ENCODE measurements at places on chromosomes 5 and 9.

- H3K36me3 ChIP-seq: no peaks in the 10 kb centered on the region
- DNase-seq: no peak
- H3K4me3 ChIP-seq: no peak overlapping the region
- H3K27ac ChIP-seq: no peak overlapping the region
These were observed 116.7 kb downstream of the UGCG start for GRCh38 chr9:112013266-112013665.

- no peak overlapping the region for H3K27ac ChIP-seq
- no peaks in the 10 kb centered on the region for H3K4me1 ChIP-seq
- no peak overlapping the region for H3K4me3 ChIP-seq
- DNase-seq: no peak
These were observed 1.1 kb downstream of the SLC27A6 start for GRCh38 chr5:128966375-128966774.

GRCh38 chr5:80960531-80961375 is 590 bp downstream of the RASGRF2 start:
- H3K27ac ChIP-seq: peak overlapping the region; percentile 25
- H3K4me3 ChIP-seq: peak overlapping the region; percentile 78
- H3K36me3 ChIP-seq: no peaks in the 10 kb centered on the region
- no peaks in the 10 kb centered on the region for H3K27me3 ChIP-seq
- peak; percentile 74 for DNase-seq

- H3K4me3 ChIP-seq: no peak overlapping the region
- H3K27ac ChIP-seq: no peak overlapping the region
- no peaks in the 10 kb centered on the region for H3K27me3 ChIP-seq
- H3K36me3 ChIP-seq: no peaks in the 10 kb centered on the region
- peaks cover 8% of the 10 kb centered on the region for H3K4me1 ChIP-seq
These were observed 29.4 kb downstream of the FAM163B start for GRCh38 chr9:133579601-133580418.

DNA sequence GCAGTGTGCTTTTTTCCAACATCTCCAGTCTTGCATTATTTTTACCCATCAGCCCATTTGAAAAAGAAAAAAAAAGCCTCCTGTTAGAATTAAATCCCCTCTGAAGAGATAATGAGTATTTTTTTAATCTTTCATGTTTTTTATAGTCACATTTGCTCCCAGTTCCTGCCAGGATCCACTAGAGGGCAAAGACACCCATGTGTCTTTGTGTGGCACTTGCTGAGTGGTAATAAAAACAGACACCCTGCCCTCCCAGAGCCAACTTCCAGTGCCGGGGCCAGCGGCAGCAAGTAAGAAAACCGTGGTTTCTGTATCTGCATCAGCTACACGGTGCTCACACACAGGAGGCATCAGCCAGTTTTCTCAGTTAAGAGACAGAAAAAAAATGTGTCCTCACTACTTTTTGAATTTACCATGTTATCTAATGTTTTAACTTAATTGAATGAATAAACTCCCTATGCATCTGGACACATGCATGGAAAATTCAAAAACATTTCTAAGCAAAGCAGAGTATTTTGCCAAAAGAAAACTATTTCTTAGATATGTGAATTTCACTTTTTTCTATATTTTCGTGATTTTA is 70.2 kb upstream of the PLEKHG4B start:
- no peaks in the 10 kb centered on the region for H3K36me3 ChIP-seq
- no peak overlapping the region for H3K27ac ChIP-seq
- H3K4me3 ChIP-seq: no peak overlapping the region
- no peaks in the 10 kb centered on the region for H3K4me1 ChIP-seq

- H3K27me3 ChIP-seq: no peaks in the 10 kb centered on the region
- no peak for DNase-seq
- no peak overlapping the region for H3K27ac ChIP-seq
- no peak overlapping the region for H3K4me3 ChIP-seq
- no peaks in the 10 kb centered on the region for H3K36me3 ChIP-seq
- no peaks in the 10 kb centered on the region for H3K4me1 ChIP-seq
These were observed 31.7 kb upstream of the TUSC1 start for GRCh38 chr9:25709941-25710340.

Data from Caco-2 (cell line).